ENCODE measurements at places on chromosomes 16 and 17.

DNA sequence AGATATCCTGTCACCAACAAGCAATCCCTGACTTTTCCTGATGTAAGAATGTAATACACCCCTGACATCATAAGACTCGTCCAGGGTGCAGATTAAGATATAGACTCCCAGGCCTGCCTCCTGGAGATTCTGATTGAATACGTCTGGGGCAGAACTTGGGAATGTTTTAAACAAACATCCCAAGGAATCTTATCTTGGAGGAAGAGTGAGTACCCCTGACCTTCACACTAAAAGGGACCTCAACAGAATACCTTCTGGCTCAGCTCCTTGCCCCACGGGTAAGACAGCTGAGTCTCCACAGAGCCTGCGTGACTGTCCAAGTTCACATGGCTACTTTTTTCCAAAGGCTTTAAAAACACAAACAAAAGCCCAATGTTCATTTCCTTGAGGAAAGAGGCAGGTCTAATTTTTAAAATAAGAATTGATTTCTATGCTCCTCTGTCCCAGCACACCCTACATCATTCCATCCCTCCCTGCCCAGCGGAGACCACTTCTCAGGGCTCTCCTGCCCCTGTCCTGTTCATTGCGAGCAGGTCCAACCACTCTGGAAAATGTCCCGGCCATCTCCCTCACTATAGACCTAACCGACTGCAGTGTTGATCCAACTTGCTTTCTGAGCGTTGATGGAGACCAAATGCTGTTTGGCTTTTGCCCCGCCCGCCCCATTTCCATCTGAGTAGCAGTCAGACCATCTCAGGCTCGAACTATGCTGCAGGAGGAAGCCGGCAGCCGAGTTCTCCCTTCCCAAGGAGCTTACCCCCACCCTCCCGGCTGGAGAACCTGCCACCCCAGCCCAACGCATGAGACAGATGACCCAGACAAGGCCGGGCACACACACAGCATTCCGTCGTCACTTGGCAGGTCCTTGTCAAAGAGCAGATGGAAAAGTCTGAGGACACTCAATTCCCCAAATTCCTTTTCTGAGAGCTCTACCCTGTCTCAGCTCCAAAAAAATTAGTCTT, 44.1 kb upstream of the MYH10 start:
- no peaks in the 10 kb centered on the region for H3K36me3 ChIP-seq
- no peak for DNase-seq
- no peak overlapping the region for H3K27ac ChIP-seq
- H3K4me1 ChIP-seq: no peaks in the 10 kb centered on the region

DNA sequence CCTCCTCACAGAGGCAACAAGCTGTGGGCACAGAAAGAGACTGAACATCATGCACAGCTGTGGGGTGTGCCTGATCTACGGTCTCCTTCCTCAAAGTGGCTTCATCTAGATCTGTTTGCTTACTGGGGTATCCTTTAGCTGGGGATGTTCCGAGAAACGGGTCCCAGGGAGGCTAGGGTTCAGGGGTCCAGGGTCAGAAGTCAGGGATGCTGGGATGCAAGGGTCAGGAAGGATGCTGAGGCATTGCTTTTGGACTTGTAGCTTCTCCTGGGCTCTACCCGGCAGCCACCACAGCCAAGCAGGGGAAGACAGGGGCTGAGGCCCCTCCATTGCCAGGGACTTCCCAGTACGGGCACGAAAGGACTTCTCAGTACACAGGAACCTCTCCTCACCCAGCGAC, 6.6 kb downstream of the CD300LG start:
- peaks cover 4% of the 10 kb centered on the region for H3K27me3 ChIP-seq
- no peak for DNase-seq
- H3K36me3 ChIP-seq: no peaks in the 10 kb centered on the region
- H3K4me1 ChIP-seq: no peaks in the 10 kb centered on the region

- peak; percentile 71 for DNase-seq
- H3K27ac ChIP-seq: no peak overlapping the region
- H3K27me3 ChIP-seq: no peaks in the 10 kb centered on the region
- no peak overlapping the region for H3K4me3 ChIP-seq
Measured at GRCh38 chr17:67689534-67690177, 28.1 kb upstream of the NOL11 start.

GRCh38 chr16:70766658-70767057, 34.3 kb downstream of the VAC14 start:
- H3K36me3 ChIP-seq: peaks cover 62% of the 10 kb centered on the region
- H3K4me3 ChIP-seq: no peak overlapping the region
- DNase-seq: no peak
- H3K27ac ChIP-seq: no peak overlapping the region
